ENCODE measurements at places on chromosomes 16 and 17.

- no peak for DNase-seq
Measured at GRCh38 chr17:16215965-16216316, 607 bp upstream of the NCOR1 start.

GRCh38 chr16:19127674-19128131 lies 13.9 kb downstream of the ITPRIPL2 start:
- DNase-seq, result no peak

DNA sequence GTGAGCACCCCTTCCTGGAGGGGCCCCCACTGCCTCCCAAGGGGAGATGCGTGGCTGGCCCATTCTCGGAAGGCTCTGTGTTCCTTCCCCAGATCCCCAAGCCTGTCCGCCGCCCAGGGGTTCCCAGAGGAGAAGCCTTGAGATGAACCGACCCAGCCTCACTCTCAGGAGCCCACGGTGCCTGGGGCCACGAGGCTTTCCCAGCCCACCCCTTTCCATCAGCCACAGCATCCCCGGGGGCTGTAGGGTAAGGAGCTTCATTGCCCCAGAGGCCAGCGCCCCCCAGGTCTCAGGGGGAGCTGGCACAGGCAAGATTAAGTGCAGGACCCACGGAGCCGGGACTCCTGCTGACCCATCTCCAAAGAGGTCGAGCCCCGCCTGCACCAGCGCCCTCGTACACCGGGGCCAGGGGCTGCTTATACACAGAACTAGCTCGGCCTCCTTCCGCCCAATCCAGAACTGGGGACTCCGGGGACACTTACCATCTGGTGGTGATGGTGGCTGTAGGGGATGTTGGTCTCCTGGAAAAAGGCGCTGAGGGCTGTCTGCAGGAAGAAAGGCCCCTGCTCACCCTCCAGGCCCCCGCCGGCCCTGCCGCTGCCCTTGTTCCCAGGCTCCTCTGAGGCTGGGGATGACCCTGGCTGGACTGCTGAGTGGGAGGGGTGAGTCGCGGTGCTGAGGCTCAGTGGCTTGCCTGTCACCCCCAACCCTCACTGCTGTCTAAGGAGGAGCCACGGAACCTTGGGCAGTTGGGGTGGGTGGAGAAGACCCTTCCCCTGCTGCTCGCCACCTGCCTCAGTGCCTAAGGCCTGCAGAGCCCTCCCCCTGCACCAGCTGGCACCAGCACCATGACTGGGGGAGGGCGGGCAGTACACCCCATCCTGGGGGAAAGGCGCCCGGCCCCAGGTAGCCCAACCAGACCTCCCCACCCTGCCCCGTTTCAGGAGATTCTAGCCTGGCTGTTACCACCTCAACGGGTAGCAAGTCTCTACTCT lies 4.4 kb downstream of the UBALD1 start:
- no peak for DNase-seq

- DNase-seq, result no peak
Measured at GRCh38 chr16:69847643-69848042, 85.5 kb downstream of the WWP2 start.
